ENCODE measurements at places on chromosomes 6 and 20.

DNA sequence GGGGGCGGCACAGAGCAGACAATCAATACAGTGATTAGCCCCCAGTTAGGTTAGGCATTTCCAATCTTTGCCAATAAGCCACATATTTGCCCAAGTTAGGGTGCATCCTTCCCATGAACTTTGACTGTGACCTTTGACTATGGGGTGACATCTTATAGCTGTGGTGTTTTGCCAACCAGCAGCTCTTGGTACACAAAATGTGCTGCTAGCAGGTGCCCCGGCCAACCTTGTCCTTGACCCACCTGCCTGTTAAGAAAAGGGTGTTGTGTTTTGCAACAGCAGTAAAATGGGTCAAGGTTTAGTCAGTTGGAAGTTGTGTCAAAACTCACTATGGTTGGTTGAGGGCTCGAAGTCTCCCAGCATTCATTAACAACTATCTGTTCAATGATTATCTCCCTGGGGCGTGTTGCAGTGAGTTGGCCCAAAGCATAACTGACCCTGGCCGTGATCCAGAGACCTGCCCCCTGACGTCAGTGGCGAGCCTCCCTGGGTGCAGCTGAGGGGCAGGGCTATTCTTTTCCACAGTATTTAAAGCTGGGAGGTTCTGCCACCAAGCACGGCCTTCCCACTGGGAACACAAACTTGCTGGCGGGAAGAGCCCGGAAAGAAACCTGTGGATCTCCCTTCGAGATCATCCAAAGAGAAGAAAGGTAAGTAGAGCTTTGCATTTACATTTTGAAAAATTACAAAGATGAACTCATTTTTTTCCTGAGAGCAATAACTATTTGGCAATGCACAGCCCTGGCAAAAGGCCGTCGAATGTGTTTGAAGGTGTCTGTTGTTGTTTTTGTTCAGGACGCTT is at the start of gene PCK1:
Gene PCK1 (plus strand): TSS at position 557 of the 802 bp plus-strand sequence. CDS start 302 bp downstream, outside the sequence.
- DNase-seq: no peak

DNA sequence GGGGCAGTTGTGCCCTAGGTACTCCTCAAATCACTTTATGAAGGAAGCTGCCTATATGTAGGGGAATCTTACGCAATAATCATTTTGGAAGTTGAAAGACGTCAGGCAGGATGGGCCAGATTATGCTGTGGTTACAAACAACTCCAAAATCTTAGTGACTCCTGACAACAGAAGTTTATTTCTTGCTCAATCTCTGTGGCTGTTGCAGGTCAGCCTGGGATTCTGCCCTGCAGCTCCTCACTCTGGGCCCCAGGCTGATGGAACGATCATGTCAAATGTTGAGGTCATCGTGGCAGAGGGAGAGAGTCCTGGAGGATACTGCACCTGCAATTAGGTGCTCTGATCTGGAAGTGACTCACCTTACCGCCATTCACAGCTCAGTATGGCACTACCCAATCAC is 88.4 kb downstream of the ZDHHC14 start:
- no peak for DNase-seq

- DNase-seq: no peak
Measured at GRCh38 chr6:157754351-157754750, 68.7 kb upstream of the SNX9 start.

DNA sequence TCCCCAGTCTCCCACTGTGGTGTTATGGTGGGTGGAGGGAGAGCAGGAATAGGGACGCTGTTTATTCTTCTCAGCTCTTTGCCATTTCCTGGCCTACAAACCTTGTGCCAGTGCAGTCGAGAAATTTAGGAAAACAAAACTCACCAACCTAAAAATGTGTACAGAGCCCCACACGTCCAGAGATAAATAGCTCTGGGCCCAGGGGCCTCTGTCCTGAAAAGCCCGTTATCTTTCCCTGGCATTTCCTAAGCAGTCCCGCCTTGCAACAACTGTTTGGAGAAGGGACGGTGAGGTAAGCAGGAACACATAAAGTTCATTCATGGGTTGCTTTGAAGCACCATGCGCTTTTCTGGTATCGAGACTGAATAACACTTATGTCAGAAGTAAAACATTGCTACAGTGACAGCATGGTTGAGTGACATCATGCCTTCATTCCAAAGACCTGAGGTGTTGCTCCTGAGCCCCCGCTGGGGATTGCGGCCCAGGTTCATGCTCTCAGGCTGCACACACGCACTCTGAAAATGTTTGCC is 80.1 kb upstream of the NXT1 start:
- peak; percentile 43 for DNase-seq

- no peak for DNase-seq
Measured at GRCh38 chr6:16705081-16705993, 55.9 kb downstream of the ATXN1 start.

DNA sequence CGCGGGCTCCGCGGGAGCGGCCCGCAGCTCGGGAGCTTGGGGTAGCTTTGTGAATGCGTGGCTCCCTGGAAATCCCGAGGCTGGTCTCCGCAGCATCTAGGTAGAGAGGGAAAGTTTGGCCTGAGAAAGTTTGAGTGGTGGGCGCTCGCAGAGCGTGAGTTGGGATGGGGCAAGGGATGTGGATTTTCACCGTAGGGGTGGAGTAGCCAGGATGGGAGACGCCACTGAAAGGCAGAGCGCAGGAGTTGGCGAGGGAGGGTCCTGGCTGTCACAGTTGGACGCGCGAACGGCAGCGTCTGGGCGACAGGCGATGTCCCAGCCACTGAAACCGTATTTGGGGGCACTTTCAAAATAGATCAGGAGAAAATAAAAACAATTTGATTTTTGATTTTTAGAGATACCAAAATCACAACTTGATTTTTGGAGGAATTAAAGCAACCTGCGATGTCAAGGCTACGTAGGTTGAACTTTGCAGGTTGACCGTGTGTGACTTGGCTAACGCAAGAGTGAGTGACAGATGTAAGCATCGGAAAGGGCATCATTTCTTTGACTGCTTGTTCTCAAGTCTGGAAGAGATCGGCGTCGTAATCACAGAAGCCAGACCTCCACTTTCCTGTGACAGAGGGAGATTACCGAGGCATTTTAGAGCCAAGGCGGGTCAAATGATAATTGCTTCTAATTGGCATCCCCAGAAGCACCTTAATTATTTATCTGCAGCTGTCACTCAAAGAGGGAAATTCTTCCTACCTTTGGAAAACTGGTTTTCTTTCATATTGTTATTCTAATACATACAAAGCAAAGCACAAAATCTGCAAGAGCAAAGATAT is 646 bp downstream of the HEY2 start:
- DNase-seq: peak; percentile 22

GRCh38 chr6:167547751-167548150 is 222.9 kb downstream of the TTLL2 start:
- DNase-seq: no peak

DNA sequence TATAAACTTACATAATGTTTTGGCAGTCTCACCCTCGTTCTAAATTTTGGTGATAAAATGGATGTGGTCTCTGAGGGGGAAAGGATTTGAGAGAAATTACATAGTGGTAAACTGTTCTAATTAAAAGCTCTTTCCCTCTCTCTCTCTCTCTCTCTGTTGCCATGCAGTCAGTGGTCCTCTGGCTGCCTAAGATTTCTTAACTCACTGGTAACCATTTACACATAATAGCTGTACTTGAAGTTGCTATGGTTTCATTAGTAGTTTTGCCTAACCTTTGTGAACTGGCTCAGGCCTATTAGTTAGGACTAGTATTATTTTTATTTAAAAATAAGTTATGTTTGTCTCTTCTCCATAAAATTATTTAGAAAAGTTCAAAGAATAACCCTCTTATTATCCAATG is 42.0 kb downstream of the MAPK14 start:
- DNase-seq: no peak

DNA sequence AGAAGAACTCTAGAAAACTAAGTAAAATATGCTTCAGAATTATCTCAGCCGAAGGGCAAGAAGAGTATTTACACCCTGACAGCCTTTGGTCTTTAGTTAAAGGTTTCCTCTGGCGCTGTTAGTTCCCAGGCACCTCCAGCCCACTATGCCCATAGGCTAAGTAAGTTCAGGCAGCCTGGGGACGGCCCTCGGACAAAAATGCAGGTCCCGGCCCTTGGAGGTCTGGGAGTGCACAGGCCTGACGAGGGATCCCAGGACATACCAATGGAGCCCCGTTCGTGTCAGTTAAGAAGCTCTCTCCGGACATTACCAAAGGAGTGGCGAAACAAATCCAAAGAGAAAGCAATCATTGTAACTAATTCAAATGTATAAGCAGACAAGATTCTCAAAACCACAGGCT is 311.8 kb downstream of the CD83 start:
- DNase-seq: no peak

GRCh38 chr6:39203436-39204159 is 25.7 kb downstream of the KCNK5 start:
- peak; percentile 63 for DNase-seq

GRCh38 chr20:45985573-45985972 is 13.6 kb upstream of the ZNF335 start:
- DNase-seq: no peak

DNA sequence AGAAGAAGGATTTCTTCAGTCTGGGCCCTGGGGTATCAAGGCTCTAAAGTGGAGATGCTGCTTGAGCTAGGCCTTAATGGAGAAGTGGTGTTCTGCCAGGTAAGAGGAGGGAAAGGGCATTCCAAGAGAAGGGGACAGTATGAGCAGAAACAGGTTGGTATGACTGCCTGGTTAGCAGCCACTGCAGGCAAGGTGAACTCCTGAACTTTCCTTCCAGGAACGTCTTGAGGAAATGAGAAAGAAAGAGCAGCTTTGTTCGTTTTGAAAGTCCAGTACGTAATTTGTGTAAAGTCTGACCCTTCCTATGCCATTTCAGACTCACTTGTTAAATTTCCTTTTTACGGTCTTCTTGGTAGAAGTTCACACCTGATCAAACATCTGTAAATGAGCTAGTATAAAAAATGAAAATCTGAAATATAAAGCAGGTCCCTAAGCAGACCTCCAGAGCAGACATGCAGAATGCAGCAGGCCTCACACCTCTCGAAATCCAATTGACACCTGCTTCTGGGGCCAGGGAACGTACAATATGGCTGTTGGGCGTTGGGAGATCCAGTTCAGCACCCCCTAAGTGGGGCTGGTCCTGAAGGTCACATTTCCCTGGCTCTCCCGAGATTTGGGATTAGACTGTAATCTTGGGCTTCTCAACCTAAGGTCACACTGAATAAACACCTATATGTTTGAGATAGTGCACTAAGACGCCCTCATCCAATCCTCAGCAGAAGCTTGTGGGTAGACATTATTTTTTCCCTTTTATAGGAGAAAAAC is 33.6 kb downstream of the MYLK4 start:
- no peak for DNase-seq

DNA sequence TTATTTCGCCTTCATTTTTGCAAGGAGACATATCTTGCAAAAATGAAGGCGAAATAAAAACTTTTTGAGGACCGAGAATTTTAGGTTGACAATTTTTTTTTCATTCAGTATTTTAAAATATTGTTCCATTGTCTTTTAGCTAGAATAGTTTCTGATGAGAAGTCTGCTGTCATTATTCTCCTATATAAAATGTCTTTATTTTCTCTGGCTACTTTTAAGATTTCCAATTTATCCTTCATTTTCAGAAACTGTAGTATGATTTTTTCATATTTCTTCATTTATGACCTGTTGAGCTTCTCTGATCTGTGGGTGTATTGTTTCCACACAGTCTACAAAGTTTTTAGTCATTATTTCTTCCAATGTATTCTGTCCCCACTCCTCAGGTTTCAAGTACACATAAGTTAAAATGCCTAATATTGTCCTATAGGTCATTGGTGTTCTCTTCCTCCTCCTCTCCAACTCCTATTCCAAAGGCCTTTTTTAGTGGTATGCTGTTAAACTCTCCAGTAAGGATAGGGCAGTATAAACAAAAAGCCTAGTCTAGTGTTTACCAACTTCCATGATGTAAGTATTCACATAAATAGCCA is 15.7 kb downstream of the AHI1 start:
- DNase-seq: no peak

- no peak for DNase-seq
Measured at GRCh38 chr20:7470912-7471311, 469.3 kb downstream of the HAO1 start.

DNA sequence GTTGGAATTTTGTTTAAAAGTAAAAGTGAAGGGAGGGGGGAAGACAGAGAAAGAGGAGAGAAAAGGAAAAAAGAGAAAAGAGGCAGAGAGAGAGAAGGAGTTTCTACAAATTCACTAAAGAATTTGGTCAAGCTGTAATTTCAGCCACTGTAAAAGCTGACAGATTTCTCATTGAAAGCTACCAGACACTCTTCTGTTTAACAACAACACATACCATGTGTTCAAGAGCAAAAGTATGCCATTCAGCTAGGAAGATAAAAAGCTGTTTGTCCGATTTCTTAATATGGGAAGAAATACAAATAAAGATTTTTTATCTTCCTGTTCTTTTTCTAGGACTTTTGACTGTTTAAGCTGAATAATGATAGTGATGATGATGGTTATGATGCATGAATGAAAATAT is 204.8 kb upstream of the RSPO3 start:
- no peak for DNase-seq

DNA sequence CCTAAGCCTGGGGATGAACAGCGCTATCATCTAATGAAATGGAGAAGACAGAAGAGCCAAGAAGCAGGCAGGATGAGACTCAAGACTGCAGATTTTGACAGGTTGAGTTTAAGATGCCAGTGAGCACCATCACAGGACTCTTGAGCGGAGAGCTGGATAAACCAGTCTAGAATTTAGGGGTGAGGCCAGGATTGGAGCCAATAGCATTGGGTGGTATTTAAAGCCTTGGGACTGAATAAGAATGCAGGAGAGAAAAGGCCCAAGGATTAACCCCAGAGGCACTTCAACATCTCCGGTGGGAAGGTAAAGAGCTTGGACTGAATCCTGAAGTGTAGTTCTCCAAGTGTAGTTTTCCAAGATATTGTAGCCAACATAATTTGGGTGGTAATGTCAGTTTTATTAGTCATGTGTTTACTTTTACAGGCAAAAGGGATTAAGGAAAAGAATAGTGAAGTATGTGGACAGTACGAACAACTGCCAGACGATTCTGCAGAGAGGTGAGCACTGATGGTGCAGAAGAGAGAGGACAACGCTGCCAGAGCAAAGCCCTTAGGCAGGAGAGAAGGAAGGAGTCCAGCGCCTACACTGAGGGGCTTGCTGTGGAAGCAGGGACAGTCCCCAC is 85.2 kb downstream of the DTNBP1 start:
- DNase-seq: no peak

GRCh38 chr6:27494987-27495385 is 22.1 kb upstream of the ZNF184 start:
- no peak for DNase-seq

All from 8988T (cell line).